Hematopoietic multipotent progenitor cell (in vitro differentiated cells): ENCODE measurements at places on chromosomes 2 and 18.

GRCh38 chr2:154832711-154833110 lies 134.2 kb downstream of the KCNJ3 start:
- no peak for DNase-seq

DNA sequence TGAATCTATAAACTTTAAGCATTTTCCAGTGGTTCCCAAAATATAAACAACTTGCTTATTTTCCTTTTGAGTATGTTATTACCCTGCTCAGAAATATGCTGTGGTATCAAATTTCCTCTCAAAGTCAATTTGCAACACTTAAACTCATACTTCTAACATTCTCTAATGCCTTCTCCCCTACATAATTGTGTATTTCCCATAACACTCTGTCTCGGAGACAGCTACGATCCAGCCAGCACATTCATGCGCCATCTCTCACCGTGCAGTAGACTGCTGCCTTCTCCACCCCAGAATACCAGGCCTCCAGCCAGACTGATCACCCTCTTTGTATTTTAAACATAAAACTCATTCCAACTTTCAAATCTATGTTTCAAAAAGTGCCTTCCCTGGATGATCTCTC lies 41.8 kb downstream of the TIMM21 start:
- no peak for DNase-seq

GRCh38 chr18:6405237-6406074 lies 9.3 kb downstream of the L3MBTL4 start:
- no peak for DNase-seq

GRCh38 chr2:7279421-7279949 lies 362.3 kb downstream of the RNF144A start:
- DNase-seq = no peak

- peak; percentile 14 for DNase-seq
These were observed 1.1 kb downstream of the GLI2 start for GRCh38 chr2:120736624-120737339.

GRCh38 chr2:189013671-189014448 lies 39.7 kb downstream of the COL3A1 start:
- DNase-seq = no peak

- no peak for DNase-seq
These were observed 208.5 kb upstream of the FN1 start for GRCh38 chr2:215644233-215644897.

DNA sequence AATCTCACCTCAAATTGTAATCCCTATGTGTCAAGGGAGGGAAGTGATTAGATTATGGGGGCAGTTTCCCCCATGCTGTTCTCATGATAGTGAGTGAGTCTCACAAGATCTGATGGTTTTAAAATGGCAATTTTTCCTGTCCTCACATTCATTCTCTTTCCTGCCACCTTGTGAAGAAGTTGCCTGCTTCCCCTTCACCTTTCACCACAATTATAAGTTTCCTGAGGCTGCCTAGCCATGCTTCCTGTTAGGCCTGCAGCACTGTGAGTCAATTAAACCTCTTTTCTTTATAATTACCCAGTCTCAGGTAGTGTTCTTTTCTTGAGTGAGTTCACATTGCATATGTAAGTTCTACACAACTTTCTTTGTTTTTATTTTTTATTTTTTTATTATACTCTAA lies 271.5 kb downstream of the EXOC6B start:
- no peak for DNase-seq

DNA sequence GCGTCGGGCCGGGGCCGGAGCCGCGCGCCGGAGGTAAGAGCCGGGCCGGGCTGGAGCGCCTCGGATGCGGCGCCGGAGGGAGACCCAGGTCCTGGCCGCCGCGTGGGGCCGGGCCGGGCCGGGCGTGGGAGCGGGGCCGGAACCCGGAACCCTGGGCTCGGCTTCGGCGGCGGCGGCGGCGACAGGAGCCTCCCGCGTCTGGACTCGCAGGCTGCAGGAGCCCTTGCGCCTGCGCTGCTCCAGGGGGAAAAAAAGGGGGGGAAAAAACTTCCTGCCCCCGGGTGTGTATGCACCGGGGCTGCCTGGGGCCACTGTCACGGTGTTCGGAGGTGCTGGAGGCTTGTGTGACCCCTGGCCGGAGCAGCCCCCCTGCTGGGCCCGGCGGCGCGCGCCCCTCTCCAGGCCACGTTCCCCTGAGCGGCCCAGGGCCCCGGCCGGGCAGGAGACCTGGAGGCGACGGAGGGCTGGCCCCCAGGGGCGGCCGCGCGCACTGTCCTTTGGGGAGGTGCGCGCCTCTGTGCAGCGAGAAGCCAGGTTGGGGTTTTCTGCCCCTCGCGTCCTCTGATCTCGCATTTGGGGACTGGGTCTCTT lies 864 bp downstream of the KLHL29 start:
- DNase-seq = no peak

DNA sequence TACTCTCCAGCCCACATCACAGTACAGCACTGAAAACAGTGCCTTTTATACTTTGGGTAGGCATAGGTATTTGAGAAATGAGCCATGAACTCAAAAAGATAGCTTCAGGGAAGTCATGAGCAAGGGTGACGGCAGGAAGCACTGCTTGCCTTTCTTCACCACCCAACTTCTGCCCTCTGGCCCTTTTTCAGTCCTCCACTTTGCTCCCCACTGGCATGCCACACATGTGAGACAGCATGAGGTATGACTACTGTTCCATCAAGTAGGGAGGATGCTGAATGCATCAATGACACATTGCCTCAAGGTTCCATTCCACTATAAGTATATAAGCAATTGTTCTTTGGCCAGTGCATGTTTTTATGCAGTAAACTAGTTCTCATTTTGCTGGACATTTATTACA lies 373.0 kb downstream of the NRXN1 start:
- no peak for DNase-seq
